Stimulated activated CD4-positive, alpha-beta T cell treated with anti-CD3 and anti-CD28 coated beads, TNF-alpha, amount 100 ng/mL, for 4 hours (primary cell): ENCODE measurements at places on chromosomes 7 and 10.

DNA sequence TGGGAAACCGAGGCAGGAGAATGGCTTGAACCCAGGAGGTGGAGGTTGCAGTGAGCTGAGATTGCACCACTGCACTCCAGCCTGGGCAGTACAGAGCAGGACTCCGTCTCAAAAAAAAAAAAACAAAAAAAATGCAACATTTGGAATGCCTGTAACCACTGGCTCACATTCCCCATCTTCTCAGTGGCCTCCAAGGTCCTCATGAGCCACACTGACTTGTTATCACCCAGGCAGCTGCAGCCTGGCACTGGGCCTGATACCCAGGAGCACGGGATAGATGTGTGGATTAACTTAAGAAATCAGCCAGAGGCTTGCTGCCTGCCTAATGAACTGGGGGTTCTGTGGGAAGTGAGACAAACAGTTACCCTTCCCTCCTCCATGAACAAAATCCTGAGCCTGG, 23.0 kb downstream of the JCAD start:
- no peak for DNase-seq

GRCh38 chr7:137601642-137602041, 245.1 kb downstream of the DGKI start:
- no peak for DNase-seq

- DNase-seq = no peak
Observed at GRCh38 chr7:132608523-132608922, 32.3 kb upstream of the PLXNA4 start.

DNA sequence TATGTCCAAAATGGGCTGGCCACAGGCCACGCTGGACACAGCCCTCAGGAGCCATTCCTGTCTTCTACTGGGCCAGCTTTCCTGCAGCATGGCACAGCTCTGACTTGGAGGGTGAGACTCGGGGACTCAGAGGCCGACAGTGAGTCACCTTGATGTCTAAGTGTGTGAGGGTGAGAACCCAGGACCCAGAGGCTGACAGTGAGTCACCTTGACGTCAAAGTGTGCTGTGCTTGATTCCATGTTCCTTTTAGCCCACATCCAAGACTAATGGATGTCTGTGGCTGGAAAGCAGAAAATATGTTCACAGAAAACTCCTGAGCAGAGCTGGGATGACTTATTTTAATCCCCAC, 6.0 kb upstream of the FAM170B start:
- no peak for DNase-seq

- DNase-seq = no peak
Observed at GRCh38 chr7:12694817-12695216, 7.4 kb downstream of the ARL4A start.

DNA sequence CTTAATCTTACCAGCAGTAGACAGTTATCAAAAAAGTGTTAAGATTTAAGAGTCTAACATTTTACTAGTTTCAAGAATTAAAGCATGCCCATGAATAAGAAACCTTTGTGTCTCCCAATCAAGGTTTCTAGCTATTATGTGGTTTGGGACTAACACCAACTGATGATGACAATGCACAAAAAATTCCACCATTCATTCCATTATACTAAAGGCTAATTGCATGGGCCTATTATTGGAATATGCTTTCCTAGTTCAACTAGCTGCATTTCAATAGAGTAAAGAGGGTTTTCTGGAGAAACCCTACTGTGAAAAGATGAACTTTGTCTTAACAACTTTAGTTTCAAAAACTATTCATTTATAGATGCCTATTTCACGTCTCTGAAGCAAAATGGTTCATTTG, 44.6 kb downstream of the UBE2H start:
- DNase-seq = no peak

DNA sequence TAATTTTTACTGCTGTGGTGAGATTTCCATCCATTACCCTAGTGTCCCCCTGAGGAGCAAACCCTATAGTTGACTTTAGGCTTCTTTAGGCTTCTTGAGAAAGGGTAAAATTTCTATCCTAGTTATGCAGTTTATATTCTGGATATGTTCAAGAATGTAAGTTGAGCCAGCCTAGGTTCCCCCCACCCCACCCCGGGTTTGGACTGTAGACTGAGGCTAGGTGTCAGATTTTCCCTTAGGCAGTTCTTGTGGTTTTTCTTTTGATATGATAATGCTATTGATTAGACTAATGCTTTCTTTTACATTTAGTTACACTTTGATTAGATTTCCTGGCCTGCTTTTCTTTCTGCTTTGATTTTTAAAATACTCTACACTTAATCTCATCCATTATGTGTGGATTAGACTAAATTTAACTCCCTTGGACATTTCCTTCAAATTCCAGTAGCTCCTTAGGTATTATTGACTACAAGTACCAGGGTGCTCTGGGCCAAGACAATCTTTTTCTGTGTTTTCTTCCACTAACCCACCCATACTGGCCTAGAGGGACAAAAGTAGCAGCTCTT, 37.7 kb downstream of the NRF1 start:
- DNase-seq = no peak

GRCh38 chr10:110747609-110748464, 103.7 kb downstream of the RBM20 start:
- no peak for DNase-seq

DNA sequence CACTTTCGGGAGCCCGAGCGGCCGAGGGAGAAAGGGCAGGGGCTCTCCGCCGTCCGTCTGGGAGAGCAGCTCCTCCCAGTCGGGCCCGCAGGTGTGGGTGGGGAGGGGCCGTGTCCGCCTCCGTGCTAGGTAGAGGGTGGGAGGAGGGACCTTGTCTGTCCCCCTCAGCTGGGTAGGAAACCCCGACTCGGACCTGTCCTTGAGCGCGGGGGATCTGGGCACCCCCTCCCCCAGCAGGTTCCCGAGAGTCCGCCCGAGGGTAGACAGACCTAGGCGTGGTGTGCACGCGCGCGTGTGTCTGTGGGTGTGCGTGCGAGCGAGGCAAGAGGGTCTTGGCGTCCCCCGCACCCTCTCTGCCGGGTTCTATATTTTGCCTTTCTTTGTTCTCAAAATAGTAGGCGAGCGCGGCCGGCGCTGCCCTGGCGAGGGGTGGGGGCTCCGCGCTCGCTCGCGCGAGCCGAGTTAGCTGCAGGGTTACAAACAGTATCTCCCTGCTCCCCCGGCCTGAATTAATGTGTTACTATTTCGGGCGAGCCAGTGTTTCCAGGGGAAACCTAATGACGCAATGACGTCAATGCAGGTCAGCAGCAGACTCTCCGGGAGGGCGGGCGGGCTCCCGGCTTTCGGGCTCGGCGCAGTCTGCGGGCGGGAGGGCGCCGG, 73.9 kb upstream of the LEP start:
- DNase-seq = no peak

GRCh38 chr7:122166275-122166674, 22.2 kb upstream of the AASS start:
- DNase-seq = no peak

GRCh38 chr10:79192677-79193003, 123.9 kb downstream of the ZMIZ1 start:
- no peak for DNase-seq

GRCh38 chr10:110069502-110069982, 61.8 kb downstream of the ADD3 start:
- no peak for DNase-seq

DNA sequence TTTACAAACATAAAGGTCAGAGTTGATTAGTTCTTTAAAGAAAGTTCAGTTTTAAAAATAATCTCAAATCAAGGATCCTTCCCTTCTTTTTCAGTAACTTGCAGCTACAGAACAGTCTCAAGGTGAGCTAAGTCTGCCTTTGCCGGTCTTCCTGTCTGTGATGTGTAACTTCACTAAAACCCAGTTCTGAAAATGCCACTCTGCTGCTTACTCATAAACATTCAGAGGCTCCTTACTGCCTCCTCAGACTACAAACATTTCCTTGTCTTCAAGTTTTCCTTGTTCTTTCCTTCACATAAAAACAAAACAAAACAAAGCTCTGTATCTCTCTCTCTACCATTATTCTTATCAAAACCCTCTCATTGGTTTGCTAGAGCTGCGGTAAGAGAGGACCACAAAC, 128.7 kb downstream of the ETV1 start:
- DNase-seq = no peak

GRCh38 chr10:88125766-88126165, 262.3 kb downstream of the PTEN start:
- no peak for DNase-seq

DNA sequence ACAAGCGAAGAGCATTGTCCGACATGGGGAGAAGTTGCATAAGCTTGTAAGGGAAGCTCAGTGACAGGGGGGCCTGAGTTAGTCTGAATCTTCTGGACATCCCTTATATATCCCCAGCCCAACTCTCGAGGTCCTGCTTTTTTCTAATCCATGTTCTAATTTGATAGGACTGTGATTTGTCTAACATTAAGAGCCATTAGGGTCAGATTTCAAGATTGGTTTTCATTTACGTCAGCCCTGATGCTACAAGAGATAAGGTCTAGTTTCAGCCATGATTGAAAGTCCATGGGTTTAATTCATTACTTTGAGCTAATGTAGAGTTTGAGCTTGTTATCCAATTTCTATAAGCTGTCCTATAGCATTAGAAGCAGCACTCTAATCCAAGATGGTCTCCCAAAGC, 20.3 kb downstream of the TLX1 start:
- DNase-seq = no peak

DNA sequence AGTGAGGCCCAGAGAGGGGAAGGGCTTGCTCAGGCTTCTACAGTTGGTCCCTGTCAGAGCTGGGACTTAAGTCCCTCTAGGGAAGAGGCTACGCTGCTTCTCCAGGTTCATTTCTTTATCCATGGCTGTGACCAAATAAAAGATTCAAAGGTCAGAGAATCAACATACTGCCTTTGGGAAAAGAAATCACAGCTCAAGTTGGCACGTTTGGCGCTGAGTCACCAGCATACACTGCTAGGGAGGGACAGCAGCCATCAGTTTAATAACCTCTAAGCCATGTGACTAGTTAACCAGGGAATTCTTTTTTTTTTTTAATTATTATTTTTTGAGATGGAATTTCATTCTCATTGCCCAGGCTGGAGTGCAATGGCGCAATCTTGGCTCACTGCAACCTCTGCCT, 28.4 kb upstream of the CRHR2 start:
- no peak for DNase-seq

- no peak for DNase-seq
Observed at GRCh38 chr10:123153486-123154091, 613 bp upstream of the BUB3 start.
